HL-60 (cell line): ENCODE measurements at places on chromosomes 13 and 19.

DNA sequence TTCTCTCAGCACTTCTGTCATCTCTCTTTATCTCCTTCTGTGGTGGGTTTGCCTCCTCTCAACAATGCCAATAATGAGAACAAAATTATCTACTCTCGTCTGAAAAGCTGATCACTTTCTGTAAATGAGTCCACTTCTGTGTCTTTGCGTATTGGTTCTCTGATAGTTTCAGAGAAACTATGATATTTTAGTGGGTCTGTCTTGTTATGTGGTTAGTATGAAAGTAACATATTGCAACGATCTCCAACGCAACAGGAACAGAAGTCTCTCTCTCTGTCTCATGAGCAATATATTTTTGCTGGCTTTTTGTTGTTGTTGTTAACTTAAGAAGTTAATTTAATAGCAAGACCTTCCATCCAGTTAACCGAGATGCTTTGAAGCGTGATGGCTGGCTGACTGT lies 47.8 kb upstream of the SLITRK6 start:
- no peak for DNase-seq

GRCh38 chr19:35559781-35560180 lies 3.7 kb downstream of the ATP4A start:
- DNase-seq: no peak

DNA sequence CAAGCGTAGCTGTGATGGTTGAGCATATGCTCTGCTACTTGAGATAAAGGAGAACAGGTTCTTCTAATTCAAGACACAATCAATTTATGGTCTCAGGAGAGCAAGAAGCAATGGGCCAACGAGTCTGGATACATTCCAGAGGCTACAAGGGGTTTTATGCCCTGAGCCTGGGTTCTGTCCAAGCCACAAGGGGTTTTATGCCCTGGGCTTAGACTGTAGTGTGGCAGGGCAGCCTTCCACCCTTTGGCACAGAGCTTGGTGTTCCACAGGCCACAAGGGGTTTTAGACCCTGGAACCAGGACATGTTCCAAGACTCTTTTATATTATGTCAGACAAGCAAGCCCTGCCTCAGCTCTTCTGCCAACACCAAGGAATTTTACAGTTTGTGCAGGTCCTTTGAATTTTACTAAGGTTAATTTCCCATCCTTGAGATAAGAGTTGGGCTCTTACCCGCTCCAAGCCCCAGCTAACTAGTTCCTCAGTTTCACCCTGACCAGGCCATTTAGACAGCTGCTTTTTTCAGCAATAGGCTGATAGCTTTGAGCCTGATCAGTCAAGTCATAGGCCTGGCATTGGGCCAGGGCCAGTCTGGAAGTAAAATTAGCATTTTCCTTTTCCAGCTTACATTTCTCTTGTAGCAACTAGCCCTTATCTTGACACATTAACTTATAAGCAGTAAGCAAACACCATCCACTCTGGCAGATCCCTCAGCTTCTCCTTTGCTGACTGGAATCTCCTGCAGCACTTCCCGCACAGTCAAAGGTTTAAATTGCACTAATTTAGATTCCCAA lies 95.0 kb downstream of the ZNF737 start:
- DNase-seq: no peak

DNA sequence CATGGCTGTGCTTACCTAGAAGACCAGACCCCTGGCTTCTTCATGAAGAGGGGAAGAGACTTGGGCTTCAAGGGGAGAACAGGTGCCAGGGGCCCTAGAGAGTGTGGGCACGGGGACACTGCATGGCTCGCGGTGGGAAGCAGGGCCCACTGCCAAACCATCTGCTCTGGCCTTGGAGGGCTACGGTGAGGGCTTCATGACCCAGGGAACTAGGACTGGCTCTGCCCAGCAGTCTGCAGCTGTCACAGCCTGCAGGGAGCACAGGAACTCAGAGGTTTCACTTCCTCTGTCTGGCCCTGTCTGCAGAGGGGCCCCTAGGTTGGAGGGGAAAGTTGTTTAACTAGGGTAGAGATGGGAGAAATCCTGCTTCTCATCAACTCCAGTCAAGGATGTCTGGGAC lies 4.3 kb downstream of the ERCC1 start:
- peak; percentile 82 for DNase-seq

DNA sequence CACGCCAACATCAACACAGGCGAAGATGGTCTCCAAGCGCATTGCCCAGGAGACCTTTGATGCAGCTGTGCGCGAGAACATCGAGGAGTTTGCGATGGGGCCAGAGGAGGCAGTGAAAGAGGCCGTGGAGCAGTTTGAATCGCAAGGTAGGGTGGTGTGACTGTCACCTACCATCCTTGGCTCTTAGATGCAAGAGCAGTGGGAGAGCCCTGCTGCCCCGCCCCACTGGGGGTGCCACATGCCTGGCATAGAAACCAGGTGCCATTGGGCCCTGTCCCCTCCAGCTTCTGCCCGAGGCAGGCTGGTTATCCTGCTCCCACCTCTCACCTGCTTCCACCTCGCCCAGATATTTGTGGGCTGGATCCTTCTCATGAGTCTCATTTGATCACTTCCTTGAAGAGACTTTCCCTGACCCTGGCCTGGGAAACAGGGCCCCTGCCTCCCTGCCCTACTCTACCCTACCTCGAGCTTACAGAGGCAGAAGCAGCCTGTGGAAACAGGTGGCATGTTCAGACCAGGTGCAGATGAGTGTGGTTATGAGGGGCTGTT lies 9.4 kb downstream of the ARMC6 start:
- no peak for DNase-seq

DNA sequence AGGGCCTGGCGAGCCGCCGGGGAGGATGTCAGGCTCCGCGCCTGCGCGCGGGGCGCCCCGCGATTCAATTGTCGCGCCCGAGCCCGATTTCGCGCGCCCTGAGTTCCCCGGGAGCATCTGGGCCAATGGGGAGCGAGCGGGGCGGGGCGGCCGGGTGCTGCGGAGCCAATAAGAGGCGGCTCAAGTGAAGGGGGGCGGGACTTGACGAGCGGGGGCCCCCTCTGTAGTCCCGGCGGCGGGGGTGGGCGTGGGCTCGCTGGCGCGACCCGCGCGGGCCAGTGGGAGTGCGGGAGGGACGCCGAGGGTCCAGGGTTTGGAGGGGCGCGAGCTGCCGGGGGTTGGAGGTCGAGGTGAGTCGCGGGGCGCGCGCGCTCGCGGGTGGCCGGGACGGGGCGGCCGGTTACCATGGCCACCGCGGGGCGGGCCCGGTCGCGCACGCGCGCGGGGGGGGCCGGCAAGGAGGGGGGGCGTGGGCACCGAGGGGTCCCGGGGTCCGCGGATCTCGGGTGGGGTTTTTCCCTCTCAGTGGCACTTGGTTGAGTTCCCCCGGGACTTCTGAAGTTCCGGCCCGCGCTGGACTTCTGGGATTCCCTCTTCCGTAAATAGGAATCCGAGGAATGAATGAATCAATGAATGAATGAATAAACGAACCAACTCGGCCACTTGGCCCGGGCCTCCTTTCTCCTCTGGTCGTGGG lies 744 bp downstream of the UHRF1 start:
- peak; percentile 87 for DNase-seq

GRCh38 chr19:7067716-7068115 lies 1.8 kb upstream of the ZNF557 start:
- DNase-seq: no peak

GRCh38 chr13:39100996-39101738 lies 62.9 kb downstream of the NHLRC3 start:
- DNase-seq: no peak

DNA sequence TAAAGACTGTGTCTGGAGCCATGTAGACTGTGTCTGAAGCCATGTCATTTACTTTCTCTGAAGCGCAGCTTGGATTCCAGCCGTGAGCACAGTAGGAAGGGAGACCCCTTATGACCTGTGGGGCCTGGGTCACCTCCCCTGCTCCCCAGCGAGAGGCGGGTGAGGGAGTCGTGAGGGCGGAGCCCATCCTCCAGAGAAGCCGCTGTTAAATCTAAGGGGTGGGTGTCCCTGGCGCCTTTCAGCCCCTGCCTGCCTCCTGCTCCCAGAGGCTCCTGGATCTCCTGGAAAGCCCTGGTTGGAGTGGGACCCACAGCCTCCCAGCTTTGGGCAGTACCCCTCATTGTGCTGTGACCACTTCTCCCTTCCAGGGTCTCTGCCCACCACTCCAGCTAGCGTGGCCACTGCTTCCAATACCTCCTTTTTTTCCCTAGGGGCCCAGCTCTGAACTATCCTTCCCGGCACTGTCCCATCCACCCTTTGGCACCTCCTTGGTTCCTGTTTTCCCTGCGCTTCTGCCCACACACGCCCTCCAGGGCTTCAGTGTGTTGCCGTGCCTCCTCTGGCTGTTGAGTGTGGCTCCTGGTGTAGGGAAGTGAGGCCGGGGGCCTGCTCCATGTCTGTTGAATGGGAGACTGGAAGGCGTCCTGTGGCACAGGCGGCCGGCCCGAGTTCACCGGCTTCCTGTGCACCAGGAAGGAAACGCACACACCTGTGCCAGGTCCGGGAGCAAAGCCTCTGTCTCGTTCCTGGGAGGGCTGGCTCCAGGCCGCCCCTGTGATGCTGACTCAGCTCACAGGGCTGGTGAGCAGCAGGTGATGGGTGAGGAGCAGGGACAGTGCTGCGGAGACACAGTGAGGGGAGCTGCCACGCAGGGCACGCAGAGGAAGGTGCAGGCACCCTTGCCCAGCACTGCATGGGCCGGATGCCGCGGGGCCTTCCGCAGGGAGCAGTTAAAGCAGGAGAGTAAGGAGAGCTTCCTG lies 29.4 kb downstream of the ATP4B start:
- DNase-seq: no peak

DNA sequence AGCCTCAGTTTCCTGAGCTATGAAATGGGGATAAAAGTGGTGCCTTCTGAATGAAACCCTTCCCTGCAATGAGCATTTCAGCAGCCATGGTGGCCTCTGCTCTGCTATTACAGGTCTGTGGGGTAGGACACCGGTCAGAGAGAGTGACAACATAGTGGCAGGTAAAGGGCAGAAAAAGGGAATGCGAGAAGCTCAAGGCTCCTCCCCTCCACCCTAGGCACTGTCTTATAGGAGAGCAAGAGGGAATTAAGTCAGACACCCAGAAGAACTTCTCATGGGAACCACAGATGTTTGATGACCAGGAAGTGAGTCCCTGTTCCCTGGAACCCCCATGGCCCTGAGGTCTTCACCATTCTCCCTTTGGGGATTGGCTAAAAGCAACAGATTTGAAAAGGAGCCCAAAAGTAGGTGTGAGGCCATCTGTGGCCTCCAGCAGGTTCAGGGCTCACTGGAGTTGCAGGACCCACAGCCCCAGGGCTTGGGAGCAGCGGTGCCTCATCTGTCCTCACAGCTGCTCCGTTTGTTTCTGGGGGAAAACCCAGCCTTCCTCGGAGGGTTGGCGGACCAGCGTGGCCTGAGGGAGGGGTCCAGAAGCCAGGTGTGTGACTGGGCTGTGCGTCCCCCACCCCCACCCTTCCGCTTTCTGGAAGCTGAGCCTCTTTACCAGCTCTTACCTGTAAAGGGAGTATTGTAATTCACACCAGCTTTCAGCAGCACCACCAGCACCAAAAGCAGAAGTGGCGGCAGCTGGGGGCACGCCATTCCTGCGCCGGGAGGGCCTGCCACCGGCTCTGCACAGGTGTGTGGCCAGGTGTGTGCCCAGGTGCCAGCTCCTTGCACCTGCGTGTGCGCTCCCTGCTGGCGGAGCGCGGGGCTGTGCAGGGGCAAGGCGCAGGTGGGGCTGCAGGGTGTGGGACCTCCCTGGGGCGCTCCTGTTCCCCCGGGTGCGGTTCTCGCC lies 19.4 kb downstream of the IQCN start:
- peak; percentile 32 for DNase-seq

GRCh38 chr13:73782450-73783449 lies 351.5 kb downstream of the KLF12 start:
- no peak for DNase-seq

DNA sequence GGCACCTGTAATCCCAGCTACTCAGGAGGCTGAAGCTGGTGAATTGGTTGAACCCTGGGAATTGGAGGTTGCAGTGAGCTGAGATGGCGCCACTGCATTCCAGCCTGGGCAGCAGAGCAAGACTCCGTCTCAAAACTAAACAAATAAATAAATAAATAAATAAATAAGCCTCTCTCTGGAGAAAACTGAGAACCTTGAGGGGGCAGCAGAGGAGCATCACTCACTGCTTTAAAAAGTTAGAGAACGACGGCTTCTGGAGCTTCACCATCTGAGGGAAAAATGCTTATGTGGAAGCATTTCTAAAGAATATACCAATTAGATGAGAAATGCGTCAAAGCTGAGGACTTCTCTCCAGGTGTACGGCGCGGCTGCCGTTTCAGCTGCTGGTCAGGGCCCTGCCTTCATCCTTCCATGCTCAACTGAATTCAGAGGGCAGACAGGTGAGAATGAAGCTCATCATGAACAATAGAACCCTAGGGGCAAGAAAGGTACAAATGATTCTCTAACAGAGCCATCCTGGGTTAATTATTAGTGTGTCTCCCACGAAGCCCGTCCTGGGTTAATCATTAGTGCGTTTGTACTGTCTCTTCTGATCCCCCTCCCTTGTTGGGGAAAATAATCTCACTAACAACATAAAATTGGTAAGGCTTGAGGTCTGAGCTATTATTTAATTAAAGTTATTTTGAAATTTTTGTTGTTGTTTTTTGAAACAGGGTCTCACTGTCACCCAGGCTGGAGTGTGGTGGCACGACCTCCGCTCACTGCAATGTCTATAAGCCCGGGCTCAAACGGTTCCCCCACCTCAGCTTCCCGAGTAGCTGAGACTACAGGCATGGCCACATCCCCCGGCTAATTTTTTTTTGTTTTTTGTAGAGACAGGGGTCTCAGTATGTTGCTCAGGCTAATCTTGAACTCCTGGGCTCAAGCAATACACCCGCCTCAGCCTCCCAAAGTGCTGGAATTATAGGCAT lies 80.1 kb downstream of the IPO5 start:
- DNase-seq: no peak

DNA sequence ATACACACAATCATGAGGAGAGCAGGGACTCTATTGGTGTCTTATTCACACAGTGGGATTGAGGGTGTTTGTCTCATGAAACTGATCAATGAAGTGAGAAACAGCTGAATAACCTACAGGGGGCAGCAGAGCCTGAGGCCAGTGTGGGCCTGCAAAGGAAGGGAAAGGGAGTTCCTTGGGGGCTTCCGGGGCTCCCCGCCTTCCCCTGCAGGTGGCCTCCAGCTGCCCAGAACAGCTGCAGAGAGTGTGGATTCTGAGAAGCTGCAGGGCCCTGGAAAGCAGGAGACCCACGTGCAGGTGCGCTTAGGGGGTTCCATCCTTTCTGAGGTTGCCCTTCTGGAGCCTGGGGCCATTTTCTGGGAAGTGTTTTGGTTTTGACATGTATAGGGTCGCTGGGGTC lies 20.1 kb downstream of the ZNF763 start:
- DNase-seq: no peak

DNA sequence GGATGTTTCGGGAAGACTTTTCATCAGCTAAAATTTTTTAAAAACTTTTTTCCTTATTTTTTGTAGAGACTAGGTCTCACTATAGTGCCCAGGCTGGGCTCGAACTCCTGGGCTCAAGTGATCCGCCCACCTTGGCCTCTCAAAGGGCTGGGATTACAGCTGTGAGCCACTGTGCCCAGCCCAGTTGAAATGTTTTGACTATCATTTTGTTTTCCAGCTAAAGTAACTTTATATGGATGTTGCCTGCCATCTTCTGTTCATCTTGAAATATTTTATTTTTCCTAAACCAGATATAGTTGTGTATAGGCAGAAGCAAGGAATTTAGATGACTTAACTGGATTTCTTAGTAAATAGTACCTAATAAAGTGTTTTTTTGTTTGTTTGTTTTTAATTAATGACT lies 7.0 kb downstream of the CAB39L start:
- DNase-seq: no peak

GRCh38 chr19:3466635-3467034 lies 13.7 kb downstream of the SMIM24 start:
- DNase-seq: no peak
